GM13976 (cell line): ENCODE measurements at places on chromosomes 6 and 20.
A peak's percentile ranks its signal among the peaks of the same experiment; 100 is the strongest.

GRCh38 chr20:9359561-9360308, 154.7 kb upstream of the LAMP5 start:
- no peak for DNase-seq

DNA sequence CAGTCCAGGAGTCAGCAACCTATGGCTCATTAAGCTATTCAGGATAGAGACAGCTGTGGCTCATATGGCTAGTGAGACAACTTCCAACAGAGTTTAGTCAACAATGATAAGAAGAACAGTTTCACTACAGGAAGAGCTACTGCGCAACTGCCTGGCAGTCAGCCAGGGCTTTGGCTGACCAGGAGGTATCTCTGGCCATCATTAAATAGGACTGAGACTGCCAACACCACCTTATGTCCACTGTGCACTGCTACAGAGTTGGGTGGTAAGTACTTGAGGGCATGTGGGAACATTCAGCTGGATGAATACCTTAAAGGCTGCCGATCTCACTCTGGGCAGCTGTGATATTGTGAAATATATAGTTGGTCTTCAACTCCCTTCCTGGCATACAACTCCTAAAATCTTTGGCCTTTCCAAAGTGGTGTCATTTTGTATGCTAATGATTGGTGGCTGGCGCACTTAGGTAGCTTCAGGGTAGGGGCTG, 52.2 kb upstream of the FAM83C start:
- DNase-seq: no peak

- DNase-seq: no peak
Observed at GRCh38 chr6:162026843-162027242, 700.7 kb downstream of the PRKN start.

DNA sequence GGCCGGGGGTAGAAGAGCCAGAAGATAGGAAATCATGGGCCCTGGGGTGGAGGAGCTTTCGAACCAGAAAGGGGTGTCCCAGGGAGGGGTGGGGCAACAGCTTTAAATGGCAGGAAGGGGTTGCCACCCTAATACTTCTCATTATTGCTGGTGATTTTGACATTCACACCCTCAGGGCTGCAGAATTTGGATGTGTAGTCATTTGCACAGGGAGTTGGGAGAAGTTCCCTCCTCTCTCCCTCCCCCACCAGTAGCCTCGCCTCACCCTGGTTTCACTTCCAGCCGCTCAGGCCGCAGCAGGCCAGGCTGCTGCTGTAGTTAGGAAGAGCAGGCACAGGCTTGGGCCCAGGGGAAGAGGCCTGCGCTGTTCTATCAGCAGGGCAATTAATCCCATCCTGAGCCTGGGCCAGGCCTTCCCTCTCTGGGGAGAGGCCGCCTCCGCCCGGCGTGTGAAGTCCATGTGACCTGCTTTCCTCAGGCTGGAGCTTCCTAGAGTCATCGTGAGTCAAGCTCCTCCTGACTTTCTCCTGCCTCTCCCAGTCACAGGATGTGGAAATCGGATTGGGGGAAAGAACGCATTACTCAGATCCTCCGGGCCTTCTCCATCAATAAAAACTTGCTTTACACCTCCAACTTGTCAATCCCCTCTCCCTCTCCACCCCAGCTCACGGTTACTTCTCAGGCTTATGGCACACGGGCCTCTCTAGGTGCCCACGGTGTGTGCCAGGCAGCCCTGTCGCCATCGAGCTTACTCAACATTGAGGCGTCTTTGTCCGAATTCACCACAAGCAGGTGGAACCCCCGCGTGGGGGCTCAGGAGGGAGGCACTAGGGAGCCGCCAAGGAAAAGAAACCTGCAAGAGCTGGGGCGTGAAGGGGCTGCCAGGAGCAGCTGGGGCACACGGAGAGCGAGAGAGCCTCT, 7.8 kb downstream of the ADTRP start:
- DNase-seq: peak; percentile 50

DNA sequence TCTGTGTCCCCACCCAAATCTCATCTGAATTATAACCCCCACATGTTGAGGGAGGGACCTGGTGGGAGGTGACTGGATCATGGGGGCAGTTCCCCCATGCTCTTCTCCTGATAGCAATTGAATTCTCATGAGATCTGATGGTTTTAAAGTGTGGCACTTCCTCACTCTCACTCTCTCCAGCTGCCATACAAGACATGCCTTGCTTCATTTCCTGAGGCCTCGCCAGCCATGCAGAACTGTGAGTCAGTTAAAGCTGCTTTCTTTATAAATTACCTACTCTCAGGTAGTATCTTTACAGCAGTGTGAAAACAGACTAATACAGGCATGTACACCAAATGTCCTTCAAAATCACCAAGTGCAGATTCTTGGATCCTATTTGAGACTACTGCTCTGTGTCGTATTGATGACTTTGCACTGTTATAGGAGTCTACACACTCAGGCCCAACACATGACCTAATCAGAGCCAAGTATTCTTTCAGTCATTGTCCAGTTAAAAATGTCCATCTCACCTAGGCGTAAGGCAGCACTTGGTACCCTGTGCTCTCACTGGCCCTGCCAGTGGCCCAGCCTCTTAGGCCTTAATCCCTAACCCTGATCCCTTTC, 52.8 kb upstream of the UST start:
- DNase-seq: no peak

DNA sequence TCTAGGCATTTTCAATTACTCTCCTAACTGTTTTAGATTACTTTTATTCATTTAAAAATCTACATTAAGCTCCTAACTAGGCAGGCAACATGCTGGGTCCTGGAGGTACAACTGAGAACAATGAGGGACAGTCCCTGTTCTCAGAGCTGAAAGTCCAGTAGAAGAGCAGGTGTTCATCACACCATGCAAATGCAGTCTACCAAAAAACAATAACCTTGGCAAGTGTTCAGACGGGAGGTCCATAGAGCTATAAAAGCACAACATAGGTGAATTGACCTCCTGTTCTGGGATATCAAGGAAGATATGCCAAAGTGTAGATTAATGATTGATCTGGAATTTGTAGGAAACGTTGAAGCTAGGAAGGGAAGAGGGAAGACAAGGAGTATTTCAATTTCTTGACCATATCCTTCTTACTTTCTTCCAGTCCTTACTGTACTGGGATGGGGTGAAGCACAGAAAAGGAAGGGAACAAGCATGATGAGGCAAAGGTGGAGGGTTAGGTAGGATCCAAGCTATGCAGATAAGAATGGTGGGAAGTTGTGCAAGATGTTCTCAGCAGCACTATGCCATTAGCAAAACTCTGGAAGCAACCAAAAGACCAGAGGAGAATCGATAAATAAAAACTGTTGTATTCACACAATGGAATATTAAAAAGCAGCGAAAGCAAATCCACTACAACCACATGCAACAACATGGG, 485.7 kb upstream of the JARID2 start:
- peak; percentile 36 for DNase-seq

DNA sequence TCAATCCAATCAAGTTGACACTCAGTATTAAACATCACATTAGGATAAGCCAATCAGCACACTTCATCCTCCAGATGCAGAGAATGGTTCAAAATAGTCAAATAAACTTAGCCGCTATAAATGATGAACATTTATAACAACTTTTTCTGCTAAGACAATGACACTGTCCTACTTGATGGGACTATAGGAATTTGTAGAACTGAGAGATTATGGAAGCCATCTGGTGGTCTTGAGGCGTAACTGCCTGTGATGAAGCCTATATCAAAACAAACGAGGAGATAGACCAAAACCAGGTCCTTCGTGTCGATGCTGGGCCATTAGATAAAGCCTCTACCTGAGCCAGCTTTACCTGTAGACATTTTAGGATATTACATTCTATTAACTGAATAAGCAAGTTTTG, 631.1 kb downstream of the COL12A1 start:
- no peak for DNase-seq

GRCh38 chr6:90859056-90859455, 272.2 kb upstream of the MAP3K7 start:
- DNase-seq: no peak

GRCh38 chr6:36120979-36121786, 9.1 kb upstream of the MAPK13 start:
- DNase-seq: peak; percentile 40

GRCh38 chr6:74752303-74752702, 453.6 kb downstream of the COL12A1 start:
- no peak for DNase-seq

GRCh38 chr20:33686100-33686983, at the start of gene E2F1:
Gene E2F1, minus strand, starts transcription at chr20:33686385. Its CDS starts 121 bp downstream, at chr20:33686264.
- DNase-seq: peak; percentile 99

- DNase-seq: no peak
Observed at GRCh38 chr6:106165885-106166485, 79.8 kb downstream of the PRDM1 start.

DNA sequence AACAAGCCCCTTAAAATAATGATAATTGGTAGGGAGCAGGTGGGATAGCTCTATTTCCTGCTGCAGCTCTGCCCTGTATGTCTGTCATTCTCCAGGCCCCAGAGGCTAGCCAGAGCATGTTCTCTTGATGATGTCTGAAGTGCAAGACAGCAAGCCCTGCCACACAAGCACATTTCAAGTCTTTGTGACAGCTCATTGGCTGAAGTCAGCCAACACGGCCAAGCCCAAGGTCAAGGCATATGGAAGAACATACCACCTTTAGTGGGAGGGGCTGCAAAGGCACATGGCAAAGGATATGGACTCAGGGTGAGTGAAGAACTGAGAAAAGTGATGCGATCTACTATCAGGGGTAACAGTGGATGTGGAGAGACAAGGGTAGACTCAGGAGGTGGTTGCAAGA, 116.1 kb downstream of the PRND start:
- DNase-seq: no peak

DNA sequence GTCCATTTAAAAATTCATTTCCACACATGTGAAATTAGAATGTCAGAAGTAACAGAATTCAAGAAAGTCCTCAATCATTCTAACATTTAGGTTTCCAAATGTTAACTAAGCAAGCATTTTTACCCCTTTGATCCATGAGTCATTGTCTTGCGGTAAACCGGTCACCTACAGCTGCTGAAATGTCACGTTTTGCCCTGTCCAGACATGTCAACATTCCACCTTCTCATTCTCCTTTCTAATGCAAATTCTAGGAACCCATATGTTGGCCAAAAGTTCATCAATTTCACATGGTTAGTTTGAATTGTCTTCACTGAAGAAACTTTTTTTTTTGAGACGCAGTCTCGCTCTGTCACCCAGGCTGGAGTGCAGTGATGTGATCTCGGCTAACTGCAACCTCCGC, 117.2 kb downstream of the IPCEF1 start:
- DNase-seq: no peak

- no peak for DNase-seq
Observed at GRCh38 chr20:45971425-45971674, 653 bp downstream of the ZNF335 start.

GRCh38 chr20:5080384-5080877, 39.3 kb downstream of the PCNA start:
- no peak for DNase-seq

DNA sequence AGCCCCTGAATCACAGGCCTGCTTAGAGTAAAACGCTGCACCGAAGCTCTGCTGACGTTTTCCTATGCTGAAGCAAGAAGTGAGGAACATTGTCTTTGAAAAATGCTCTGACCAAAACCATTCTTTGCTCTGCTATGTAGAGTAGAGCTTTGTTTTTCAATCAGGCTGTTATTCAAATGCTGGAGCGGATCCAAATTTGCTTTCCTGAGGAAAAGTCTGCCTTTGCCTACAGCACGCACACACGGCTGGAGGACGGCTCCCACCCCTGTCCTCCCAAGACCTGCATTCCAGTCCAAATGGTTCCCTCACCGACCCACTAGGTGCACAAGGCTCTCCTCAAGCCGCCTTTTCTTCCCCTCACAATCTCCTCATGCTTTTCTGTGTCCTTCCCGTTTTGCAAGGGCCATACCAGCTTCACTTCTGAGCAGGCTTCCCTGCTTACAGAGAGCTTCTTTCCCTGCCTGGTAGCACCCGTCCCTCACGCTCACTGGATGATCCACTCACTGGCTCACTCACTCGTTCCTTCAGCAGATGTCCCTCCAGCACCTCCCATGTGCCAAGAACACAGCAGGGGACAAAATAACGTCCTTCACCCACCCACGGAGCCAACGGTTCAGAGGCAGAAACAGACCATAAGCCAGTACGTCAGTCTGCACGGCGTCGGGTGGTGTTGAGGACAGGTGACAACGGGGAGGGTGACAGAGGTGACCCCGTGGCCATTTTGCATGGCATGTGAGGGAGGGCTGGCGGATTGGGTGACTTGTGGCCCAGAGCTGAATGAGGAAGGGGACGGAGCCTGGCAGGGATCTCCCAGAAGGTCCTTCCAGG, 137.9 kb upstream of the NEDD9 start:
- no peak for DNase-seq

DNA sequence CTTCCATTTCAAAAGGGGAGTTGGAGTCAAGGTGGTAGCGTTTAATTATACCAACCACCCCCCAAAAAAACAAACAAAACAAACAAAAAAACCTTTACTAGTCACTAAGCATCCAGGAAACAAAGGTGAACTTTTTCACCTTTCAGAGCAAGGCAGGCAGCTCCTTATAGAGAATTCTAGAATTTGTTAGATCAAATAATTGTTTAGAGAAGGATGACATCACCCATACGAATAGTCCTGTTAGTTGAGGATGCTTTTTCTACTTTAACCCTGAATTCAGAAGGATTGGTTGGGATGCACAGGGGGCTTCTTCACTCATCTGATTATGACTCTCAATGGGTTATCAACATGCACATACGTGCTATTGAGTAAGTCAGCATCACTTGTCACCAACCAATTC, 44.3 kb downstream of the GNAS start:
- DNase-seq: no peak

DNA sequence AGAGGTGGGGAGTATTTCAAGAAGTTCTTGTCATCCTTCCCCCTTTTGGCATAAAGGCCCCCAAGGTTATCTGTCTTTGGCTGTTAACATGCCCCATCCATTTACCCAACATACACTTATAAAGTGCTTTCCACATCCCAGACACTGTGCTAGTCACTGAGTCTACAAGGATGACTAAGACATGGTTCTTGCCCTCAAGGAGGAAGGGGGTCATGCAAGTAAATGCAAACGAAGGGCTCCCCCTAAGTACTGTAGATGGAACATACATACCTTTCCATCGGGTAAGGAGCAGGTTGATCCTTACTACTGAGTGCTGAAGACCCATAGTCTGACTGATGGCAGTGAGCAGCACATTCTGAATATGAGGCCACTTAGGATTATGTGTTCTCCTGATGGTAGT, 38.3 kb downstream of the HECA start:
- DNase-seq: no peak

DNA sequence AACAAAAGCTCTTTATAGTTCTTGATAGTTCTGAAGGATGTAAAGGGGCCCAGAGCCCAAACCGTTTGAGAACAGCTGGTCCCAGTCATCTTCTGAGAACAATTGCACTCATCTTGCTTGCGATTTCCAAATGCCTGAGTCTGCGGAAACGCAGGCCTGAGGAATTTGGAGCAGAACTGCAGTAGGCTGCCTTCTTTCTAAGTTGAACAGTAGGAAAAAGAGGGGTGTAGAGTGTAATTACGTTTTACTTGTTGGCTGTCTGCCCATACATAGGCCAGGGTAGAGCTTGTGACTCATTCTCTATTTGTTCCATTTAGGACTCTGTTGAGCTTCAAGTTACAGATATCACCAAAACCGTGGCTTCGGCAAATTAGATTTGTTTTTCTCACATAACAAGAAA, 42.0 kb upstream of the KIF16B start:
- no peak for DNase-seq
